ENCODE measurements at places on chromosomes 5 and 9.
A peak's percentile ranks its signal among the peaks of the same experiment; 100 is the strongest.

DNA sequence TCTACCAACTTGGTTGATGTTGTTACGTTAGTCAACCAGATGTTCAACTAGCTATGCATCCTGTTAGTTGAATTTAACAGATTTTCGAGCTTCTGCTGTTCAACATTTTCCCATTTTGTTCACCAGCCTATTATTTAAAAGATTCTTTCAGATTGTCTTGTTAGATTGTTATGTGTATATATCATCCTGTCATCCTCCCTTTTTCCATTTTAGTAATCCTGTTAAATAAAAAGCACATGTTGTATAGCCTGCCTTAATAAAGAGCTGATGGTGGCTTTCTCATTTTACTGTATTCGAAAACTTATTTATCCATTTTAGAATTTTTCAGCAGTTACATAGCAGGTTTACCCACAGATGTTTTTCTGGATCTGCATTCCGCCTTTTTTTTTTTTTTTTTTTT, 4.3 kb downstream of the TMEFF1 start:
- DNase-seq, result no peak

DNA sequence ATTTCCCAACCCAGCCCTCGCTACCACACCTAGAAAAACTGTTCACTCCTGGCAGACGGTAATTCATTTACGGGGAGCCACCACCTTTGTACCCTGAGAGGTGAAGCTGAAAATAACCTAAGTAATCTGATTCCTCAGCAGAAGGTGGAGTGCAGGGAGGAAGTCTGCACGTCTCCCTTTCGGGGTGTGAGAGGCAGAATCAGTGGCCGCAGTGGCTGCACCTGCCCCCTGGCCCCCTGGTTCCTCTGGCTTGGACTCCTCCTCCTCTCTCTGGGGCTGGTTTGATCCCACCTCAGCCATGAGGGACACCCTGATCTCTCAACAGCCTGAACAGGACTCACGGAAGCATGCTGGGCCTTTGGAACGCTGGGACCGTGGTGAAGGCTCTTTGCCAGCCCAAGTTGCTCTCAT, 10.5 kb downstream of the TMEM174 start:
- no peak for DNase-seq

DNA sequence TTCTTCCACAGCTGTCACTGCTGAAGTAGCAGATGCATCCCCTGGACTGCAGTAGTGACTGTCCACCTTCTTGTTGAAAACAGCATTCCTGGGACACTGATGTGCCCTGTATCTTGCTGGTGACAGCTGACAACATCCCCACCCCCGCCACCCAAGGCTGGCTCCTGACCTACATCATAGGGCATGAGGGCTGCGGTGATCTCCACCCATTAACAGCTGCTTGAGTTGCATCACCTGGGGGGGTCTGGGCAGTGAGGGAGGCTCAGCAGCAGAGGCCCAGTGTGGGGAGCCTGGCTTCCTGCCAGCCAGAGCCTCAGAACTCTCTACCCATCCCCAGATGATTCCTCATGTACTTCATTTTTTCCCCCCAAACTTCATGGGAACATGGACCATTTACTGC, 4.1 kb downstream of the PRUNE2 start:
- DNase-seq, result no peak

DNA sequence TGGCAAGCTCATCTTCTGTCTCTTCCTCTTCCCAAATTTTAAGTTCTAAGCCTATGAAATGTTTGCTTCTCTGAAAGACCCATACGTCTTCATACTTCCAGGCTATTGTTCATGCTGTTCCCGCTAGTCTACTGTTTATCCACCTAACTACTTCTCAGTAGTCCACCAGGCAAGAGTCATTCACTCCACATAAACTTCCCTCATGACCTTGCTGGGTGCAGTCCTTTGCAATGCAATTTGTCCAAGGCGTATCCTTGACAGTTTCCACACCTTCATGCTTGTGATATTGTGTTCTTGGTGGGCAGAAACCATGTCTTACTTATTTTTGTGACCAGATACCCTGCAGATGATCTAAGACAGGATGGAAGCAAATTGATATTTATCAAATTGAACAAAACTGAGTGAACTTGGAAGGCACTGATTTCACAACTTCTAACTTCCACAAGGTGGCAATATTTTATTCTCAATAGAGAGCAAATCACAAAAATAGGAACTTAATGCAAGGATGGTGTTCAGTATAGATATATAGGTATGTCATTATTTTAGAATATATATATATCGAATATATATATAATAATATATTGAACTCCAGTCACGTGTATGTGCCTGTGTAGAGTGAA, 30.3 kb downstream of the TYRP1 start:
- no peak for DNase-seq

GRCh38 chr5:52491071-52491787, 296.5 kb upstream of the ITGA1 start:
- no peak for DNase-seq

GRCh38 chr5:169637549-169638121, 560 bp downstream of the DOCK2 start:
- peak; percentile 61 for DNase-seq

Data from stimulated activated CD8-positive, alpha-beta memory T cell treated with anti-CD3 and anti-CD28 coated beads, Interleukin-2, amount 100 ng/mL, for 48 hours (primary cell).